Foreskin melanocyte (primary cell): ENCODE measurements at places on chromosomes 5 and 9.

DNA sequence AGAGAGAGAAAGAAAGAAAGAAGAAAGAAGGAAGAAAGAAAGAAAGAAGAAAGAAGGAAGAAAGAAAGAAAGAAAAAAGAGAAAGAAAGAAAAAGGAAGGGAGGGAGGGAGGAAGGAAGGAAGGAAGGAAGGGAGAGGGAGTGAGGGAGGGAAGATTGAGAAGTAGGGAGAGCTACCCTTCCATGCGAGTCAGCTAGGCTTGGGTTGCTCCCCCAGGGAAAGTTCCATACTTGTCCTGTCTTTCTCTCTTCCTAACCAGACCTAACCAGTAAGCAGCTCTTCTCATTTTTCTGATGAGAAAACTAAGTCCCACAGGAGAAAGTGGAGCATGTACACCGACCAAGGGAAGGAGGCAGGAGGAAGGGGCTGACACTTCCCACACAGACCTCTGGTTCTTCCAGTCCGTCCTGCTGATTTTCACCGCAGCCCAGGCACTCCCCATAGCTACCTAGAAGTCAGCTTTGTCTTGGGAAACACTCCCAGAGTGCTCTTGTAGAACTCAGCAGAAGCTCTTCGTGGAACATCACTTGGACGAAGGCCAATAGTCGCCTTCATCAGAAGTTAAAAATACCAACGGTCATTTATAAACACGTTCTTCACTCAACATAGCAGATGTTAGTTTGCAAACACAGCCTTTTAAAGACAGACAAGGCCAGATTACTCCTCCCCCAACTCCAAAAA is 29.0 kb upstream of the ENTREP1 start:
- DNase-seq: no peak

DNA sequence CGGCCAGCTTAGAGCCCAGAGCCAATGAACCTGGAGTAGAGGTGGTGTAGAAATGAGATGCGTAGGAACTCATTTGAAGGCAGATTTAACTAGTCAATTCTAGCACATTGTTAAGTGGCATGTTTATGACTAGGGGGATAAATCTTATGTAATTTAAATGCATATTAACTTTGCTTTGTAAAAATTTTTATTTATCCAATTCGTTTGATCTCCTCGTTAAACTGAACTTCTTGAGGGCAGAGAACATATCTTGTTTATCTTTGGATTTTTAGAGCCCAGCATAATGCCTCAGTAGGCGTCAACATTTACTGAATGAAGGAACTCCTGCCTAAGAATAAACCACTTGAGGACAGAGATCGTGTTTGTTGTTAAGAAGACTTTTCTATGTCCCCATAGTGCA is 41.1 kb upstream of the ACOT12 start:
- no peak for DNase-seq

DNA sequence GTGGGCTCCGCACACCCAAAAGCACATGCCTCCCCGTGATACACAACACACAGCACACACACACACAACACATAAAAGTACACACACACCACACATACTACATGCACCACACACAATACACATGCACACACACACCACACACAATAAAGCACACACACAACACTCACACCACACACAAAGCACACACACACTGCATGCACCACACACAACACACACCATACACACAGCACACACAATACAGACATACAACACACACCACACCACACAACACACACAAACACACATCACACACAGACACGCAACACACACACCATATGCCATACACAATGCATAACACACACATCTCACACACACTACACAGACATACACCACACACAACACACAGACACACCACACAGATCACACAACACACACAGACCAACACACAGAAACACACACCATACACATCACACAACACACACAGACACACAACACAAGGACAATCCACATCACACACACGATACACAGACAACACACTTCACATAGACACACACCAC is 3.4 kb upstream of the CCDC187 start:
- DNase-seq: no peak

- no peak for DNase-seq
Measured at GRCh38 chr9:86836797-86837196, 110.5 kb downstream of the GAS1 start.

GRCh38 chr5:38830521-38831051 is 15.2 kb upstream of the OSMR start:
- DNase-seq: no peak

GRCh38 chr5:171420431-171421241 is 1.2 kb downstream of the FGF18 start:
- no peak for DNase-seq

DNA sequence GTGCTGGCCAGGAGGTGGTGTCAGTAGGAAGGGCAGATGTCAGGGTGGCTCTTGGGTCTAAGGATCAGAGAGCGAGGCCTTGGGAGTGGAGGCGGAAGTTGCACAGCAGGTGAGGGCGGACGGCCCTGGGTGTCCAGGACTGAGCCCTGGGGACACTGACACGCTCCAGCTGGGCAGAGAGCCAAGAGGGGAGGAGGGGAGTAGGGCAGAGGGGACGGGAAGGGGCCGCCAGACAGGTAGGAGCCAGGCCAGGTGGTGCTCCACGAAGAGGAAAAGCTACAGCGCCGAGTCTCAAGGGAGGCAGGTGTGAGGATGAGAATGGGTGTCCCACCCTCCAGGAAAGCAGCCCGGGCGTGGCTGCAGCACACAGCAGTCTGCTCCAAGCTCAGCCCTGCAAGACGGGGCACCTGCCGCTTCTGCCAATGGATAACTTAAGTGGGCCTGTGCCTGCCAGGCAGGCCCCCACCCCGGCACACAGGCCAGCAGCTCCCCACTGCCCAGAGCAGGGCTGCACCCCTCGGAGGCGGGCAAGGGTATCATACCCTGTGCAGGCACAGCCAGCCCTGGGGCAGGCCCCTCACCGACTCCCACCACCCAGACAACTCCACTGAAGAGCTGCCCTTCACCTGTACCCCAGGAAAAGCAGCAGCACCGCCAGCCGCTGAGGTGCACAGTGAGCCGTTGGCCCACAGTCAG is 4.9 kb downstream of the TPRN start:
- DNase-seq: no peak

DNA sequence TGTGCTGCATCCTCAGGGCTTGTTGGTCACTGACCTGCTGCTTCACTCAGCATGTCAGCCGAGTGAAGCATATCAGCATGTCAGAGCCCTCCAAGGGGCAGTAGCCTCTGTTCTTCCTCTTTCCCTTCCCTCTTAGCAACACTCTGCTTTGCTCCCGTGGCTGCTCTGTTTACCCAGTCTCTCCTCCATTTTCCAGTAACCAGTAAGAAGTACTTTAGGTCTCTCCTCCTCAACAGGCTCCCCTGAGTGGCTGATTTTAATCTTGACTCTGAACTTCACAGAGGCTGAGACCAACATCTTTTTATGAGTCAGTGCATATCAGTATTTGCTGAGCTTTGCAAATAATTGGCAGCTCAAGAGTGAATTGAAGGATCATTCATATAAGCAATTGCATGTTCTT is 18.6 kb upstream of the ADRB2 start:
- no peak for DNase-seq

DNA sequence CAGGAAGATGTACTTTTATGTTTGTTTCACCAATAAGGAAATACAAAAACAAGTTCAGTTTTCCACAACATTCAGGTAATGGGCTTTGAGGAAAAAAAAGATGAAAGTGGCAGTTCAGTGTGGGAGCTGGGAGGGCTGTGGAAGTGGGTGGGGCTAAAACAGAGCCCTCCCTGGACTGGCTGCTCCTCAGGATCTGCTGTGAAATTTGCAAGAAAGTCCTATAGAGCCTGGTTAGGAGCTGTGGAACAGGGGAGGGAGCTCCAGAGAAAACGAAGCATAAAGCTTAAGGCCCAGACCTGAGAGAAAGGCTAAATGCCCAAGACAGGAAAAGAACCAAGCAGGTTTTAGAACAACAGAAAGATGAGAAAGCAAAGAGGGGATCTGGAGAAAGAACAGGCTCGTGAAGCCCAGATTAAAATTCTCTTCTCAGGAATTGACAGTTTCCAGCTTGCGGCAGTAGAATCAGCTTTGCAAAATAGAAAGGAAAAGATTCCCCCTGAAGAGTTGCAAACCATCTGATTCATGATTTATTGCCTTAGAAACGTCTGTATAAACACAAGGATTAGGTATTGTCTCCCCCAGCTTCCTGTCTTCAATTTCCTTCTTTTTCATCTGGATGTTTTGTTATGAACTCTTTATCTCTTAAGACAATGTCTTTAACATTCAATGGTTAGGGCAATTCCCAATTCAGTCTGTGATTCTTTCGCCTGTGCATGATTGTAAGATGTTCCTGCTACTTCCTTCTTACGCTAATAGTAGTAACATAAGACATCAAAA is 26.3 kb upstream of the CRHBP start:
- DNase-seq: no peak

DNA sequence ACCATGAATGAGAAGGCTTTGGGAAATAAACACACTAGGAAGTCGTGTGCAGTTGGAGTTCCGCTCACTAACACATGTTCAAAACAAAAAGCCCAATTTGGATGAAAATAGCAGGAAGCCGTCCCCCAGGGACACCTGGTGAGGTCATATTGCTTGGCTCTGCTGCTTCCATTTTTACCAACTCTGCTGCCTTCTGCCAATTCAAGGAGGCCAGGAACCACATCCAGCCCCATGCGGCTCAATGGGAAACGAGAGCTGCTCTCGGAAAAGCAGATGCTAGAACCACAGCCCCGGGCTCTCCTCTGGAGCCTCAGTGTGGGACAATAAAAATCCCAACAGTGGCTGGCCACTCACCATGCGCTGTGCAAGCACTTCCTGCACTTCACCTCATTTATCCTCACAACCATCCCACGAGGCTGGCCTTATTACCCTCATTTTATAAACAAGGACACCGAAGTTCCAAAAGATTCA is 13.4 kb downstream of the ADAM19 start:
- DNase-seq: no peak

DNA sequence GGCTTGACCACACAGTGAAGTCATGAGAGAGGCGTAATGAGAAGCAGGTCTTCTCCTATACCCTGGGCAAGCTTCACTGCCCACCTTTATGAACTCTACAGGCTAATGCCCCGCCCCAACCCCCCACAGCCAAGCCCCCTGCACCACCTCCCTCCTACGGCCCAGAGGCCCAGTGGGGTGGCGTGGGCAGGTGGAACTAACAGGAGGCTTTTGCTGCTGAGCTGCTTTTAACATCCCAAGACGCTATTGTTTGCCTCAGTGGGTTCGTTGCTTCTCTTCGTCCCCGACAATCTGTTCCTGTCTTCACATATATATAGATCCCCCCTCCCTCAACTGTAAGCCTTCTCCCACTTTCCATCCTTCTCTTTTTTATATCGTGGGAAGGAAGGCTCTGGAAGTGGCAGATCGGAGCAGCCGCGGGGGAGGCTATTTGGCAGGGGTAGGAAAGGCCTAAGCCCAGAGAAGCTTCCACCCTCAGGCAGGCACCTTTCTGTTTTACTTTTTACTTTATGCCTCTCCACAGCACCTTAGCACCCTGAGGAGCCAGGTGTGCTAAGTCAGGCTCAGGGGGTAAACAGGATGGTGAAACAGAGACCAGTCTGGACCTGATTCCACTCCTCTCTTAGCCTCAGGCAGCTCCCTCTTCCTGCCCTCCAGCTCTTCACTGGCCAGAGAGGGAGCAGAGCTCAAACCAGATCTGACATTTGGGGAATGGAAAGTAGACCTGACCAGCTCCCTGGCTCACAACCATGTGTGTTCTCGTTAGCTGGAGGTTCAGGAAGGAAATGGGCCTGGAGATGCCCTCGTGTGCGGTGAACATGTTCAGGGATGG is 26.5 kb downstream of the CD74 start:
- DNase-seq: no peak

- DNase-seq: no peak
Measured at GRCh38 chr9:4333787-4334186, 33.9 kb upstream of the GLIS3 start.

GRCh38 chr9:117545846-117546245 is 131.0 kb upstream of the ASTN2 start:
- DNase-seq: no peak

DNA sequence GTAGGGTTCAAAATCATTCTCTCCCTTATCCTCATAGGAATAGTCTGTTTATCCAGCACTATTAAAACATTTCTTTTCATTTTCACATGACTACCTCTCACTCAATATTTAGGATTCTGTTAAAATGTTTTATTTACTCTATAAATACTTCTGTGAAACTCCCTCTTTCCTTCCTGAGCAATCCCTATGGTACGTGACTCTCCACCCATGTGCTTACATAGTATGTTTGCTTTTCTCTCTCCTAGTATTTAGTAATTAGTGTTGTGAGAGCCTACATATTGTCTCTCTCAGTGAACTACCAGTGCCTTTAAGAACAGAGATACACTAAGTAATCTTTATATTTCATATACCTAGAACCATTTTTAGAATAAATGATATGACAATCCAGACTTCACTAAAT is 46.0 kb downstream of the PTPRD start:
- no peak for DNase-seq

GRCh38 chr5:170573114-170573513 is 69.3 kb downstream of the KCNIP1 start:
- DNase-seq: no peak

- DNase-seq: no peak
Measured at GRCh38 chr9:74493512-74493911, 3.6 kb upstream of the RORB start.

DNA sequence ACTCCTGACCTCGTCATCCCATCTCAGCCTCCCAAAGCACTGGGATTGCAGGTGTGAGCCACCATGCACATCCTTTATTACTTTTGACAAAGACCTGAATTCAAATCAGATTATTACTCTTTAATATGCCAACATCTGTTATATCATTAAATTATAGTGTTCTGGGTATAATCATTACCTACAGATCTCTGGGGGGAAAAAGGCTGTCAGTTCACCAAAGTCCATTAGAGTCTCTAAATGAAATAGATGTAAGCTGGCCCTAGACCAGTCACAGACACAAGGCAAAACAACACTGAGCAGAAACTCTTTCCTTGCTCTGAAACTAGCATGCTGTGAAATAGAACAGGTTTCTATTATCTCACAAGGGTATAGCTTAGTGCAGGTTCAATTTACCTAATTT is 21.6 kb upstream of the TRIO start:
- DNase-seq: no peak

- DNase-seq: no peak
Measured at GRCh38 chr5:143019614-143020515, 249.7 kb downstream of the ARHGAP26 start.

GRCh38 chr5:134314443-134314842 is 52.5 kb downstream of the CDKL3 start:
- no peak for DNase-seq

GRCh38 chr9:87189006-87189405 is 241.7 kb upstream of the GAS1 start:
- no peak for DNase-seq

GRCh38 chr9:33289496-33289895 is 820 bp upstream of the NFX1 start:
- DNase-seq: no peak

DNA sequence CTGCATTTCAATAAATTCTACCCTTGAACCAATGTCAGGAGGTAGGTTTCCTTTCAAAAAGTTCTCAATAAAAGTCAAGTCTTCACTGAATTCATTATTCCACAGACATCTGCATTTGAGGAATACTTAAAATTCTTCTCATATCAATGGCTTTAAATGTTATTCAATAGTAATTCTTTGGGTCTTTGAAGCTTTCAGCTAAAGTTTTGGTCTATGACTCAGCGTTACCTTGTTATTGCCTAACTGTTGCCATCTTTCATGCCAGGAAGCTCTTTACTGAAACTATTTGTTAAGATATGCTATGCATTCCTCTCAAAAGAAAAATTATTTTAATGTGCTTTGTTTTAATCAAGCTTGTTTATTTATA is 170.5 kb downstream of the NNT start:
- no peak for DNase-seq
